ENCODE measurements at places on chromosomes 2 and 18.

DNA sequence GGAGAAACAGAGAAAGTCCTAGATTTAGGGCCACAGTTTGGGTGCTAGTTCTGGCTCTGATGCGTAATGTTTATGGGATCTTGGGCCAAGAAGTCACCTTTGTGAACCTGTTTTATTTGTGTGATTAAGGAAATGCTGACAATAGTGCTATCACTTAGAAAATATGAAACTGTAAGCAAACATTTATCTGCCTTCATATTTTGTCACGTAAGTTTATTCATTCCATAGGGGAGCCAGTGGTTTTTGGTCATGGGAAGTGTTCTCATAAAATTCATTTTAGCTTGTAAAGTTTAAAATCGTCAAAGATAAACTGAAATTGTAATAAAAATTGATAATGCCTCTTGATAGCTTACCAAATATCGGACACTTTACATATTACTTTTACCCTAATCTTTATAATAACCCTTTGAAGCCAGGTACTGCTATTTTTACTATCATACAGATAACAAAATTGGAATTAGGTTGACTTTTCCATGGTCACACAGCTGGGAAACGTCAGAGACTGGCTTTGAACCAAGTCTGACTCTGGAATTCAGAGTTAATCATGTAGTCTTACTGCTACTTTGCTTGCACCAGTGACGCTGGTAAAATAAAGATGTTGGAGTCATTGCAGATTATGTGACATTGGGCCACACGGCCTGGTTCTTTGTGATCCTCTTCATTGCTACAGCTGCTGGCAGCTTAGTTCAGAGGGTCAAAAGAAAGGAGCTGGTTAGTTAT is 99.7 kb downstream of the ICA1L start:
- peak; percentile 8 for DNase-seq

GRCh38 chr2:85601771-85602475 is 575 bp downstream of the TMEM150A start:
- DNase-seq = peak; percentile 77

DNA sequence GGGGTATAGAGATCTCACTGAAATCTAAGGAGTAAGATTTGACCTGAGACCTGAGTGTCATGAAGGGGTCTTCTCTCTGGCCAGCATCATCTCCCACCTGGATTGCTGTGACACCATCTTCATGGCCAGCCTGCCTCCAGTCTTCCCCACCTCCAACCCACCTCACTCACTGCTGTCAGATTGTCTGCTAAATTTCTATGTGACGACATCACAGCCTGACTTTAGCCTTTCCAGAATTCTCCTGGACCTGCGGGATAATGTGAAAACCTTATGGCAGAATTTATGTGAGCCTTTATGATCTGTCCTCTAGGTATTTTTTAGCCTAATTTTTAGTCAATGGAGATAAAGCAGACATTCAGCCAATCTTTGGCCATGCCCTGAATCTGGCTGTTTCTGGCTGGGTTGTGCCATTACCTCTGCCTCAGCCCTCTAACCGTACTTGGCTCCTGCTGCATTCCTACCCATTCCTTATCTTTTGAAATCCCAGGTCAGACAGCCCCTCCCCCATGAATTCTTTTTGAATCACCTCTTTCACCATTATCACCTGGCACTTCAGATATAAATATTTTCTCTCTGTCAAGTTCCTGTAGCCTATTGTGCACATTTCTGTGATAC is 66.4 kb upstream of the MMADHC start:
- no peak for DNase-seq

DNA sequence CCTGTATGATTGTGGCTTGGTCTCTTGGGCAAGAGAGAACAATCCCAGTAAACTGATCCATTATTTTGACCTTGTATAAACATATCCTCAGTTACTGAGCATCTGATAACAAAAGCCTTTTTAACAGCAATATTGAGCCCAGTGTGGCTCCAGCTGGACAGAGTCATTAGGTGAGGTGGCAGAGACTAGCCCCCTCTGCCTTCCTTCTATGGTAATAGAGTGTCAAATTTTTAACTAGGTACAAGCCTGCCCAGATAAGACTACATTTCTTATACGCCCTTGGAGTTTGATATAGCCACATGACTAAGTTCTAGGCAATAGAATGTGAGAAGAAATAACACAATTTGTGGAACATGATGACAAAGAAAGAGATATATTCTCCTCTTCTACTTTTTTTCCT is 56.2 kb downstream of the HNMT start:
- no peak for DNase-seq
